ENCODE measurements at places on chromosomes 5 and 9.

- DNase-seq, result no peak
These were observed 67.1 kb downstream of the RETREG1 start for GRCh38 chr5:16549491-16550206.

- no peak for DNase-seq
These were observed 38.6 kb upstream of the PCSK5 start for GRCh38 chr9:75851917-75852316.

DNA sequence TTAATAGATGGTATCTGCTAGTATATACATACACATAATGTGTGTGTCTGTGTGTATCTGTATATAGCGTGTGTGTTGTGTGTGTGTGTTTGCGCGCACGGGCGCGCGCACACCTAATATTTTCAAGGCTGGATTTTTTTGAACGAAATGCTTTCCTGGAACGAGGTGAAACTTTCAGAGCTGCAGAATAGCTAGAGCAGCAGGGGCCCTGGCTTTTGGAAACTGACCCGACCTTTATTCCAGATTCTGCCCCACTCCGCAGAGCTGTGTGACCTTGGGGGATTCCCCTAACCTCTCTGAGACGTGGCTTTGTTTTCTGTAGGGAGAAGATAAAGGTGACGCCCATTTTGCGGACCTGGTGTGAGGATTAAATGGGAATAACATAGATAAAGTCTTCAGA lies 757 bp downstream of the FXN start:
- peak; percentile 22 for DNase-seq

GRCh38 chr9:87305151-87305550 lies 192.5 kb upstream of the DAPK1 start:
- DNase-seq, result no peak

DNA sequence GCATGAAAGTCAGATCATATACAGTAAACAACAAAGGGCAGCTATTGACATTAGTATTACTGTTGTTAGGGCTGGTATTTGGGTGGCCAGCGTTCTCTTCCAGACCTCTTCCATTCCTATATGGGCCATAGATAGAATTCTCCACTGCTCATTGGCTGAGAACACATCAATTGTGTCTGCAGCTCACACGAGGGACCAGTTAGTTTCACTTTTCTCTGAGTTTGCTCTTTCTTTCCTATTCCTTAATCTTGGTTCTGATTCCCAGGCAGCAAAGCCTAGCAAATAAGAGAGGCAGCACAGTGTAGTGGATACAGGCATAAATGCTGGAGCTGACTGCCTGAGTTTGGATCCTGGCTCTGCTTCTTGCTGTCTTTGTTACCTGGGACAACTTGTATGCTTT lies 476.4 kb downstream of the SPOCK1 start:
- DNase-seq, result no peak

DNA sequence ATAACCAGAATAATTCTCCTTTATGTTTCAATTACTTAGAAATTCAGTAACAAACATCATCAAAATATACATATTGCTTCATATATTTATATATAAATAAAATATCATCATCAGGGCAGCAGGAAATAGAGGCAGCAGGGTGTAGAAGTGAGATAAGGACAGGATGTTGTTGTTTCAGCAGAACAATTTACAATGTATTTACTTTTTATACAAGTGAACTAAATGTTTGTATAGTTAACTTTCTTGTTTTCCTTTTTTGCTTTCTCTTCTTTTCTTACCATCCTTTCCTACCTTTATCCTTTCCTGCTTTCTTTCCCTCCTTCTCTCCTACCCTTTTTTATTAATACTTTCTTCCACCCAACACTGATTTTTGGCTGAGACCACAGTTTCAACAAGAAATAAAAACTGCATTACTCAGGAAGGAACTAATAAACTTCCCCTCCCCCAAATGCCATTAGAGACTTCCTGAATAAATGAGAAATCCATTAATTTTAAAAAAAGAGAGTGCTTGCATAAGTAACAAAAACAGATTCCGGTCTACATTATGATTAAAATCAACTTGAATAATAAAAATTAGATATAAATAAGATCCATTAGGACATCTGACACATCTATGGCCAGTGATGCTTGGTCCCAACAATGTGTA lies 159.8 kb upstream of the ACOT12 start:
- no peak for DNase-seq

DNA sequence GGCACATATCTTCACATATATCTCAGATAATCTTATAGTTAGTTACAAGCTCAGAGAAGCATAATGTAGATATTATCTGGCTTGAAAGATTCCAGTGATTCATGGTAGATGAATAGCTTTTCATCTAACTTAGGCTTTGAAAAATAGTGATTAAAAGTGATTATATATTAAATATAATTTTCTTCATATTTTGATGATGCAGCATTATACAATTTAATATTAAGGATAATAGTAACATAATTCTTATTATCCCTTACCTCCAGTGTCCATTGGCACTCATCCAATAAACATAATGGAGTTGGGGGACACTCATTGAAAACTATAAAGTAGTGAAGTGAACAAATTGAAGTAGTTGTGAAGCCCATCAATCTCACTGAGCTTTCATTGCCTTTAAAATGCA lies 35.8 kb downstream of the NMUR2 start:
- no peak for DNase-seq

DNA sequence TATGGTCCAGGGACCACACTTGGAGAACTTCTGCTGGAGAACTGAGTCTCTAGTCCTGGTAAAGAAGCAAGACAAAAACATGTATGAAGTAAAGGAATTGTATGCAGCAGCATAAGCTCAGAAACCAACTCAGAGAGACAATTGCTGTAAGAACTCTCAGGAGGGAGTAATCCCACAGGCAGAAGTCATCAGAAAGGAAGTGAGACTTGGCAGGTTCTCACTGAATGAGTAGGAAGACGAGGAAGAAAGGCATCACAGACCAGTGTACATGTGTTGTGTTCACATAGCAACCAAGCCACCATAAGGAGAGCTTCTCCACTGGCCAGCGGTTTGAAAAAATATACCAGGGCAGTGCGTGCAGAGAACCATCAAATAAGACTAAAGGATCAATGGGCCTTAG lies 57.9 kb upstream of the FST start:
- no peak for DNase-seq

DNA sequence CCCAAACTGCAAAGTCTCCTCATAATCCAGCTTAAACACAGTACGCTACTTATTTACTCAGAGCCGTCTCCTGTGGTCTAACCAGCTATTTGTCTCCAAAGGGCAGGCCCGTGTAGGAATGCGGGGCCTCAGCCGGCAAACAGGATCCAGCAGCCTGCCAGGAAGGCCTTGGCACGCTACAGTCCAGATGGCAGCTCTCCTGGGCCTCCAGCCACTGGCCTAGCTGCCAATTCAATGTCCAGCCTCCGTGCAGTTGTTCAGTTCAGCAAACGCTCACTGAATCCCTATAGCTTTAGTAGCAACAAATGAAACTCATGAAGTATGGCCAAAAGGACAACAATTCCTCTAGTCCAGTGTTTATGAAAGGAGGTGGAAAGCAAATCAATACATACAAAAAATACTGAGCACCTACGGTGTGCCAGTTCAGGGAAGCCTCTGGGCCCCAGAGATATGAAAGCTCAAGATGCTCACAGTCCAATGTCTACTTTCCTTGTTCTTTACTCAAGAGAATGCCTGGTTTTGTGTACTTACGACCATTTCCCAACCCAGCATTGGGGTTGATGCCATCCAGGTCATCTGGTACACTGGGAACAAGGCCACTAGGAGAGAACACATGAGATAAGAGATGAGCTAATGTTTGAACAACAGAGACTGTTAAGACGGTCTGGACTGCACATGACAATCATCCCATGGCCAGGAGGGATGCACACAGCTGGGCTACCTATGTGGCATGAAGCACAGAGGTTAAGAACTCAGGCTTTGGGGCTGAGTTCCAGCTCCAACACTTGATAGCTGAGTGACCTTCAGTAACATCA lies 8.3 kb downstream of the CDK5RAP2 start:
- no peak for DNase-seq

DNA sequence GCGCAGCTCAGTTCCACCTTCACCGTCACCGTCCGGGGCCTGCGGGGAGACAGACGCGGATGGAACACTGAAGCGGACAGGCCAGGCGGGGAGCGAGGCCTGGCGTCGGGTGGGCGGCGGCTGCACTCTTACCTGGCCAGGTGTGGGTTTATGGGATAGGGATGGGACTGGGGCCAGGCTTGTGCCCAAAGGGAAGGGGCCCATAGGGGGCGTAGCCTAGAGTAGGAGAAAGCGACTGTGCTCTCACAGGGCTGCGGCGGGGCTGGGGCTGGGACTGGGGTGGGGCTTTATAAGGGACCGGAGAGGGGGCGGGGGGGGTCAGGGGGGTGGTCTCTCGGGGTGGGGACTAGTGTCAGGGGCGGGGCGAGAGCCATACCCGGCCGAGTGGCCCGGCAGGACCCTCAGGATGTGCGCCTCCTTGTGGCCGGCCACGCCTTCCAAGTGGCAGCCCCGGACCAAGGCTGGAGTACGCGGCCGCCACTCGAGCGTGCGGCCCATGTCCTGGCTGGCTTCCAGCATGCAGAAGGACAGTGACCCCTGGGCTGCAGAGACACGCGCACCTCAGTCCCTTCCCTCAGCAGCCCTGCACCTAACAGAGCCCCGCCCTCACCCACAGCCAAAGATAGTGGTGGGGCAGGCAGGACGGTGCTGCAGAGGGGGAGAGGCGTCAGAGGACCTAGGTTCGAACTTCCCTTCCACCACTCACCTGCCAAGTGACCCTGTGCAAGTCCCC lies 22.8 kb downstream of the FPGS start:
- peak; percentile 72 for DNase-seq

GRCh38 chr5:31833710-31834109 lies 194.8 kb downstream of the PDZD2 start:
- no peak for DNase-seq

- DNase-seq, result peak; percentile 70
These were observed 9.1 kb downstream of the TYRP1 start for GRCh38 chr9:12702160-12702758.

DNA sequence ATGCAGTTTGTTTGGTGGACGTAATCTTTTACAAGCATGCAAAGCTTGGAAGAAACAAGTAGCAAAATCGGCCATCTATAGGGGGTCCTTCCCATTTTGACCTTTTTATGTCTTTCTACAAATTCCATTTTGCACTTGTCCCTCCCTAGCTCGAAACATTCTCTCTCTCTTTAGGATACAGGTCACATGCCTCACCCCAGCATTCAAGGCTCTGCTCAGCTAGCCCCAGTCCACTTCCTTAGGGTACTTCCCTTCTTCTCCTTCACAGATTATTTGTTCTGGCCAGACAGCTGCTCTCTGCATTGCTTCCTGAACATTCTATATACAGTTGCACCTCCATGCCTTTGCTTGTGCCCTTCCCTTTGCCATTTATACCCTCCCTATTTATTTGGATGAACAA lies 31.7 kb upstream of the TRIM14 start:
- no peak for DNase-seq

- peak; percentile 74 for DNase-seq
These were observed 28.1 kb downstream of the NTRK2 start for GRCh38 chr9:84697509-84698114.

- no peak for DNase-seq
These were observed 215.1 kb upstream of the RFX3 start for GRCh38 chr9:3740690-3741419.

GRCh38 chr5:7096294-7096693 lies 299.6 kb upstream of the ADCY2 start:
- DNase-seq, result no peak

- no peak for DNase-seq
These were observed 101.1 kb downstream of the TMEM215 start for GRCh38 chr9:32884482-32884881.

- no peak for DNase-seq
These were observed 202.6 kb downstream of the SEMA5A start for GRCh38 chr5:9343146-9343850.

DNA sequence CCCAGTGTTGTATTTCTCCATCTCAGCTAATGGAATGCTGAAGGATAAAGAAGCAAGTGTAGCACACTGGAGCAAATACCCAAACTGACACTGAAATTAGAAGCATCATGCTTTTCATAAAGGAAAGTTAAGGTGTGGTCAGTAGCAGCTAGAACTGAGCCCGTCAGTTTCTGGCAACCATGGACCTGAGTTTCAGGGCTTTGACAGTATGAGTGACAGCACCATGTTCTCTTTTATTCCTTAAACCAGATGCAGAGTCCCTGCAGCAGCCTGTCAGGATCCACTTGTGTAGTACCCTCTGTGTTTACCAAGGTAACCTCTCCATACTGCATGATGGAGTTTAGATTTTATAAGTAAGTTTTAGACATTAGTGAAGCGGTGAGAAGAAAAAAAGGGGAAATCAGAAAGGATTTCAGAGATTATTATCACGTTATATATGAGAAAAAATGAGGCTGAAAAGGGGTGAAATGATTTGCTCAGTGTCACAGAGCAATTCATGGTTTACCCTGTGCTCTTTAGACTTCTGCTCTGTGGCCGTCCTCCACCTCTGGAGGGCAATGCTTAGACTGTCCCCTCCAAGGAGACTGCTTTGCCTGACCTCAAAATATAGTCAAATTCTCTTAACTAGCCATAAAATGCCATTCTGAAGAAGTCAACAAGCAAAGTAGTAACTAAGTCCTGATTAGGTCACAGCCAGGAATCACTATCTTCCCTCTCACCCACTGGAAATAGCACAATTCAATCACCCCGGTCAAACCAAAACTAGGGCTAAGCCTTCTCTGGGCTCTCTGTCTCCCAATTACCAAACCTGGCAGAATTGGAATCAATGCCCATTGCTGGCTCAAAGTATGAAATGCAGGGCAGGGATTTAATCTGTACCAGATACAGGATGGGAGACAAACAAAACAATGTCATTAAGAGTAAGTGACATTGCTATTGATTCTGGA lies 10.5 kb upstream of the MYOT start:
- DNase-seq, result no peak

Measured in NCI-H82 (cell line).